Tongue (tissue), 3 donors: ENCODE measurements at places on chromosomes 5 and 9.

GRCh38 chr9:33939924-33940874 lies 108.5 kb downstream of the UBAP2 start:
- no peak for DNase-seq

DNA sequence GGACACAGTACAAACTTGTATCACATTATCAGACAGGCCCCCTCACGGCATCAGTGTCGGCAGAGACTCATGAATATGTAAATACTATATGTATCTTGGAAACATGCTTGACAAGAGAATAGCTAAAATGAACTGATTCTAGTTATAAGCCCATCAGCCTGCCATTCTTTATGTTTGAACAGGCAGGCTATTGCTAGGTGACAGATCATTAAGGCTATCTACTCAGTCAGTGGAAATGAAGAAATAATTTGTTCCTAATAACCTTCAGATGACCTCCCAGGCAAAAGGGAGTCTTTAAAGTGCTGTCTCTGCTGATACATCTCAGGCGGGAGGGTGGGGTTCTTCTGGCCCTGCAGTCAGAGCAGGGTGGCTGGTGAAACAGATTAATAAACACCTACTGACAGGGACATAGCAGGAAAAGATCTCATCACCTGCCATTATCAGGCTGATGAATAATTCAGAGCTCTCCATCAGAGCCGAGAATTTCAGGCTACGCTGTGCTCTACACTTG lies 394.2 kb downstream of the RASEF start:
- DNase-seq = no peak

DNA sequence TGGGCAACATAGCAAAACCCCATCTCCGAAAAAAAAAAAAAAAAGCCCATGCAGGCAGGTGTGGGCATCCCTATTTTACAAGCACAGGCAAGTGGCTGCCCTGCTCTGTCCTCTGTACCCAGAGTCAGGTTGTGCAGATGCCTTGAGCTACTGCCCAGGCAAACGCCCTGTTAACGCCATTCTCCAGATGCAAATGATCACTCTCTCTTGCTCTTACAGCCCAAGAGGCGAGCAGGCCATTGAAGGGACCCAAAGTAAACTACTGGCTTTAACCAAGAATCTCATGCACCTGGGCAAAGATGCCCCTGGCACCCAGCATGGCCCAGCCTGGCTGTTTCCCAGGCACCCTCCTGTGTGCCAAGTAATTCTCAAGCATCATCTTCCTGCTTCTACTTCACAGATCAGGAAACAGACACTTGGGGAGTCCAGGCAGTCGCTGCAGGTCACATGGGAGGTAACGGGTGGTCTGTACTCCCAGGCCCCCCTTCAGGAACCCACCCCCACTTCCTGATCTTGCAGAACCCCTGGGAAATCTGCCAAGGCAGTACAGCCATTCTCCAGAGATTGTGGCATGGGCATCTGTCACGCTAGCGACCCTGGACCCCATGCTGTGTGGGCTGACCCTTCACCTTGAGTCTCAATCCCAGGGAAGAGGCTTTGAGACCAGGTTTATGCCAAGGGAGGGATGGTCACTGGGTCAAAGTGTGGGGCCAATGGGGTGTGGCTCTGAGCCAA lies 14.2 kb downstream of the EEIG1 start:
- DNase-seq = no peak

DNA sequence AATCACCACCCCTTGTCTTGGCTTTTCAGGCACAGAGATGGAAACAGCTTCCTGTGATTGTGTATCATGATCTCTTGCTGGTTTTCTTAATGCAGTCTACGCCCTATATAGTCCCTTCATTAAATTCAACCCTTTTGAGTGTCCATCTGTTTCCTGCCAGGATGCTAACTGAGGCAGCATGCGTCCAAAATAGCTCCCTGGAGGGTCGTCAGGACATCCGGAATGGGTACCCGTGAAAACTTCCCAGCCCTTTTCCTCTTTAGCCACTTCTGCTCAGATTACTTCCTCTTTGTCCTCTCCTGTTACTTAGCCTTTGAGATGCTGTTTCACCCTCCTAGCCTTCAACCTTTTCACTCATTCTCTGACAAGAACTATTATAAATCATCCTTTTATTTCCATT lies 79.8 kb upstream of the KLF9 start:
- no peak for DNase-seq

- peak; percentile 68 for DNase-seq
Measured at GRCh38 chr9:120264528-120264927, 315.4 kb downstream of the CDK5RAP2 start.
